CD4-positive, alpha-beta T cell treated with Interleukin-15 for 4 hours (primary cell): ENCODE measurements at places on chromosomes 6 and 20.

GRCh38 chr20:33262658-33263065 lies 20.4 kb upstream of the BPIFB1 start:
- DNase-seq, result no peak

- no peak for DNase-seq
Measured at GRCh38 chr6:48714250-48714649, 603.3 kb upstream of the PTCHD4 start.

DNA sequence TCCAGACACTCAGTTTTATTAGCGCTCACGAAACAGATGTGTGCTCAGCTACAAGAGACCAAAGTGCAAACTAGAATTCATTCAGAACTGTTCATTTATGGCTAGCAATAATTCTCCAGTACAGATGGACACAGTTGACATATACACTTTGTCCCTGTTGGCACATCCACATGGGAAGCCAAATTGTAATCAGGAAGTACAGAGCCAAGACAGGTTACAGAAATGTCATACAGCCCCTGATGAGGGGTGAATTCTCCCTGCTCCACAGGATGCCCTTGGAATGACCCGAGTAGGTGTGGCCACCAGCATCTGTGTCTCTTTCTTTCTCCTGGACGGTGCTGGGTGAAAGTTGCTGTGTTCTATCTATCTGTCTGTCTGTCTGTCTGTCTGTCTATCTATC lies 7.6 kb downstream of the DHX35 start:
- no peak for DNase-seq

- DNase-seq, result no peak
Measured at GRCh38 chr6:9927275-9927674, 487.6 kb downstream of the TFAP2A start.
